Suppressor macrophage treated with lipopolysaccharide for 1 hour (primary cell): ENCODE measurements at places on chromosomes 3 and 15.
A peak's percentile ranks its signal among the peaks of the same experiment; 100 is the strongest.

- DNase-seq: peak; percentile 86
Measured at GRCh38 chr15:41894791-41895463, 1.1 kb upstream of the SPTBN5 start.

GRCh38 chr3:192911293-192911692 lies 6.4 kb downstream of the MB21D2 start:
- no peak for DNase-seq

DNA sequence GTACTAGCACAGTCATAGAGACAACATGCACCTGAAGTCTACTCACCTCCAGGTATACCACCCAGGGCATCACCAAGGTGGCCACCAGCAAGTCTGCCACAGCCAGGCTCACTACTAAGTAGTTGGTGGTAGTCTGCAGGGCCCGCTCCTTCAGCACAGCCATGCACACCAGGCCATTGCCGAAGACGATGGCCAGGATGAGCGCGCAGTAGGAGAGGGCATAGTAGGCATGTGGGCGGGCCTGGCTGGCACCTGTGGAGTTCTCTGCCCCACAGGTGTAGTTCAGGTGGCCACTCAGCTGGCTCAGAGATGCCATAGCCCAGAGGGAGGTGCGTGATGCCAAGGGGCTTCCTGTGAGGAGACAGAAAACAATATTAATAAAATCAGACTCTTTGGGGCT lies 7.2 kb downstream of the DRD3 start:
- no peak for DNase-seq

DNA sequence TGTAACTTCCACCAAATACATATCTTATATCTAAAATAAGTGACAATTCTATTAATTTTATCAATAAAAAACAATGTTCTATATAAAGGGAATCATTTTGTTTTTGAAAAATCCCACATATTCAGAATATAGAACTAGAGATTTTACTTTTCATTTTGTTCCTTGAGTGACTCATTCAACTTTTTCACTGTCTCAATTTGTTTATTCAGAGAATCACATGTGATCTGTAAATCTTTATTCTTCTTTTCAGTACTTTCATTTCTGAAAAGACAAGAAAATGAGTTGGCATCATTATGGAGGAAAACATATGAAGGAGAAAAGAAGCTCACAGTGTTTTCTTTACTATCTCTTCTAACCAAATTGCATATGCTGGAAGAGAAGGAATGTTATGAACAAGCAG lies 35.0 kb downstream of the CIP2A start:
- no peak for DNase-seq

- peak; percentile 42 for DNase-seq
Measured at GRCh38 chr3:48151058-48151806, 37.0 kb downstream of the CDC25A start.

- no peak for DNase-seq
Measured at GRCh38 chr15:96334017-96334704, 3.7 kb downstream of the NR2F2 start.

DNA sequence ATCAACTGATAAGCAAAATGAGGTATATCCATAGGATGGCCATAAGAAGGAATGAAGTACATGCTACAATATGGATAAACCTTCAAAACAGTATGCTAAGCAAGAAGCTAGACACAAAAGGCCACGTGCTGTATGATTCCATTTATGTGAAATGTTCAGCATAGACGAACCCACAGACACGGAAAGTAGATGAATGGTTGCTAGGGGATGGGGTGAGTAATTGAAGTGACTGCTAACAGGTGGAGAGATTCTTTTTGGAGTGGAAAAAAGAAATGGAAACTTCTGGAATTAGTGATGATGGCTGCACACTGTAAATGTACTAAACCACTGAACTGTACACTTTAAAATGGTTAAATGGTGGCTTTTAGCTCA lies 630 bp upstream of the EFCAB12 start:
- no peak for DNase-seq

- DNase-seq: no peak
Measured at GRCh38 chr3:31934866-31935265, 46.2 kb downstream of the OSBPL10 start.

DNA sequence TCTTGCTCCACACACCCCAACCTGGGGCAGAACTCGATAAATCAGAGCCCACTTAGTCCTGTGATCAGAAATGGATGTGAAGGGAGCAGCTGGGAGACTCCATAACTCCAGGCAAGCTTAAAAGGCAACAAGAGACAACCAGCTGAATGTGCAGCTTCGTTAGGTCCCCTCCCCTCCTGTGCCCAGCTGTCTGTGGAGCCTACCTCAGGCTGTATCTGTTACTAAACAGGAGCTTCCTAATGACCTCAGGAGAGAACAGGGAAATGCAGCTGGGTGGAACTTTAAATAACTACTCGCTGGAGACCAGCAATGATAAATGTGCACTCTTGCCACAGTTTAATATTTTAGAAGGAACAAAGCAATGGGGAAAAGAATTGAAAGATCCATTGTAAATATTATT lies 25.9 kb downstream of the SLC9A9 start:
- DNase-seq: no peak

GRCh38 chr3:1131166-1131565 lies 38.3 kb downstream of the CNTN6 start:
- no peak for DNase-seq

GRCh38 chr3:99508191-99508590 lies 130.2 kb upstream of the COL8A1 start:
- peak; percentile 89 for DNase-seq

GRCh38 chr3:166186003-166186402 lies 348.8 kb upstream of the BCHE start:
- DNase-seq: no peak

GRCh38 chr3:68878322-68878721 lies 54.0 kb downstream of the TAFA4 start:
- DNase-seq: peak; percentile 40

DNA sequence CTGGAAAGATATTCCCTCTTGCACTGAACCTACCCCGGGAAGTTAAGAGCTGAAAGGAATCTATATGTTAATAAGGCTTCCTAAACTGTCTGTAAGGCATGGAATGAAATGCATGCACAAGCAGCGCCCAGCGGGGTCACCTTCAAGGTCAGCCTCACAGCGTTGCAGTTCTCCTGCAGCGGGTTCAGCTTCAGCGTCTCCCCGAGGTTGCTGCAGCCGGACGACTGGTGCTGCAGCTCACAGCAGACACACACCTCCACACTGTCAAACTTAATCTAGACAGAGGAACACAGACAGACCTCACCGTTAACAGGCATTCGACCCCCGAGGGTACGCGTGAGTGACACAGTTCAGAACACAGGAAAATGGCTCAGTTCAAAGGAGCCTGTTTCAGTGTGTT lies 73.3 kb downstream of the NSMCE3 start:
- no peak for DNase-seq

- peak; percentile 71 for DNase-seq
Measured at GRCh38 chr15:66498501-66499386, 1.2 kb upstream of the SNAPC5 start.

DNA sequence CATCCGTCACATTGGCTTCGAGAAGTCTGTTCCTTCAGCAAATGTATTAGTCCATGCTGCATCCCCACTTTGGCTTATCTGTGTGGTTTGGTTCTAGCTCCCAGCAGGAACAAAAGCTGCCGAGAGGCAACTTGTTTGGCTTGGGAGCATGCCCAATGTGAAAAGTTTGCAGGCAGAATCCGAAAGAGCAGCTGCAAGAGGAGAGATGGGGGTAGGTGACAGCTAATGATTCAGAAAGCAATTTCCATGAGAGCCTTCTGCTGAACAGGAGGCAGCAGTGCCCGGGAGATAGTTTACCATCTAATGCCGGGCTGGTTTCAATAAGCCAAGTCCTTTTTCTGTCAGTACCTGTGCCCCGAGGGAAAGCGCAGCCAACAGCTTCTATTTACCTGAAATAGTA lies 60.2 kb downstream of the GRM7 start:
- DNase-seq: no peak

DNA sequence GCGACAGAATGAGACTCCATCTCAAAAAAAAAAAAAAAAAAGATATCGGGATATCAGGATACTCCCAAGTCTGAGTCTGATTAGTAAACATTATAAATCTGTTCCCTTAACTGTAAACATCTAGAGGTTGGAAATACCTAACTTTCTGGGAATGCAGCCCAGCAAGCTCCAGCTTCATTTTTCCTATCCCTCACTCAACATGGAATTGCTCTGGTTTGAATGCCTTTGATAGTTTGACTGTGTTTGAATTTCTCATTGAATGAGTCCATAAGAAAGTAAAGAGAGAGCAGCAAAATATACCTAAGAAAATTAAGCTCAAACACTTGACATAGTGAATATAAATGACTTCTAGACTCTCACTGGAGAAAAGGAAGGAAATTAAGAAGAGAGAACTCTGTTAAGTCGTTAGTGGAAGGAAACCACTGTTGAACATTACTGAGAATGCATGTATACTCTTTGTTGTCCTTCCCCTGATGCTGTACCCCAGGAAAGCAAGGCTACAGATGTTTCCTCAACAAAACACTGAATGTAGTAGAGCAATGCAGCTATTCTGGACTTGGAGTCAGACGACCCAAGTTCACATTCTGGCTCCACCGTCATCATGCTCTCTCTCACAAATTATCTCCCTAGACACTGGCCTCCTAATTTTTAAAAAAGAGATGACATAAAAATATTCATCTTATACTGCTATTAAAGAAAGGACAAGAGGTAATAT lies 62.4 kb downstream of the CD200 start:
- DNase-seq: no peak

GRCh38 chr15:91521996-91522395 lies 331.5 kb upstream of the SLCO3A1 start:
- no peak for DNase-seq

GRCh38 chr3:56001537-56001936 lies 466.7 kb downstream of the ERC2 start:
- no peak for DNase-seq

DNA sequence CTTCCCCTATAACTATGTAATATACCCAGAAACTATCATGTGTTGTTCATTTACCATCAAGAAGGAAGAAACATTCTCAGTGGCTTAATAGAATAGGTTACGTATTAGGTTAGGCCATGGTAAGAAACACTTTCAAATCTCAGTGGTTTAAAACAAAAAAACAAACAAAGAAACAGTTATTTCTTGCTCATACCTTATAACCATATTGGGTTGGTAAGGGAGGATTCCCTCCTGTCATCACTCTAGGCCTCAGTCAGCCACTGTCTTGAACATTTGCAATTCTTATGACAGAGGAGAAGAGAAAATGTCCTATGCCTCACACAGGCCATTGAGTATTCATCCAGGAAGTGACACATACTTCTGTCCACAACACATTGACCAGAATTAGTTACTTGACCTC lies 727.7 kb upstream of the NECTIN3 start:
- DNase-seq: no peak

- DNase-seq: no peak
Measured at GRCh38 chr3:78863306-78864203, 904.2 kb downstream of the ROBO1 start.

DNA sequence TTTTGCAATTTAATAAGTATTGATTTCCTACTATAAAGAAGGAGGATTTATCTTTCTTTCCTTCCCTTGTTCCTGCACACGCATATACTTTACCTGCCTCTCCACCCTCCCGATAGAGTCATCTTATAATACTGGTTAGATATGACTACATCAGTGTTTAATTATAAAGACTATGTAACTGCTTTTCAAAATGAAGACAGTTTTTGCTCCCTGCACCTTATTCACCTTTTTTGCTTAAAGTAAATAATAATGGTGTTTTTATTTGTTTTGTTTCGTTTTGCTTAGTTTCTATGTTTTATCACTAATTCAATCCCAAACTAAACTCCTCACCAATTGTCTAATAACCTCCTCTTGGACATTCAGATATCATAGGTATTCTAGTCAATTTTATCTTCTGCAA lies 101.9 kb upstream of the RORA start:
- DNase-seq: no peak

- DNase-seq: peak; percentile 58
Measured at GRCh38 chr15:98126326-98127085, 166.0 kb downstream of the ARRDC4 start.

DNA sequence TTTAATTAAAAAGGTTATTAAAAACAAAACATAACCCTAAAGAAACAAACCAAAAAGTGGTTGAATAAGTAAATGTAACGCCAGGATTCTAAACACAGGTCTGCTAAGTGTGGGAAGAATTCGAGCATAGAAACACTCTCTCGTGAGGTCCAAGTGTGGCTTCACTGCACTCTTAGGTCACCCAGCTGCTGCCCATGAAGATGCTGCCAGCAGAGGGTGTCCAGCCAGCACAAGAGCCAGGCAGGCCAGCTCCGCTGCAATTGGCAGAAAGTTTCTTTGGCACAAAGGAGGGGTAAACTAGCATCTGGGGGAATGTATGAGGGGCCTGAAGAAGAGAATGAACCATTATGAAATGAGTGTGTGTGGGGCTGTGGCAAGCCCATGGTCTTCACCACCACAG lies 215.7 kb upstream of the FEZF2 start:
- no peak for DNase-seq

DNA sequence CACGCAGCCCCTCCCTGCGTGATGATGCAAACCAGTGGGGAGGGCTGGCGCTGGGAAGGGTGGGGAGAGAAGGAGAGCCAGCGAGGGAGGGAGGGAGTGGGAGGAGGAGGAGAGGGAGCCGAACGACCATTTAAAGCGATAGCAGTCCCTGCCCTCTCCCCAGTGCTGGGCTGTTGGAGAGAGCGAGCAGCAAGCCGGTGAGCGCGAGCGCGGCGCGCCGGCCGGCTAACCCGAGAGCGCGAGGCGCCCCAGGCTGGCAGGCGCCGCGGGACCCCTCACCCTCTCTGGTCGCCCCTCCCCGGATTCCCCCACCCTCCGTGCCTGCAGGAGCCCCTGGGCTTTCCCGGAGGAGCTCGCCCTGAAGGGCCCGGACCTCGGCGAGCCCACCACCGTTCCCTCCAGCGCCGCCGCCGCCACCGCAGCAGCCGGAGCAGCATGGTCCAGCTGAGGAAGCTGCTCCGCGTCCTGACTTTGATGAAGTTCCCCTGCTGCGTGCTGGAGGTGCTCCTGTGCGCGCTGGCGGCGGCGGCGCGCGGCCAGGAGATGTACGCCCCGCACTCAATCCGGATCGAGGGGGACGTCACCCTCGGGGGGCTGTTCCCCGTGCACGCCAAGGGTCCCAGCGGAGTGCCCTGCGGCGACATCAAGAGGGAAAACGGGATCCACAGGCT lies at the start of gene GRM7:
GRM7 (plus strand) TSS at position 162 of the 671 bp plus-strand sequence.
- no peak for DNase-seq

GRCh38 chr15:74196175-74196574 lies 6.4 kb downstream of the STRA6 start:
- peak; percentile 82 for DNase-seq

GRCh38 chr3:129567939-129568338 lies 25.0 kb downstream of the H1-8 start:
- DNase-seq: no peak

DNA sequence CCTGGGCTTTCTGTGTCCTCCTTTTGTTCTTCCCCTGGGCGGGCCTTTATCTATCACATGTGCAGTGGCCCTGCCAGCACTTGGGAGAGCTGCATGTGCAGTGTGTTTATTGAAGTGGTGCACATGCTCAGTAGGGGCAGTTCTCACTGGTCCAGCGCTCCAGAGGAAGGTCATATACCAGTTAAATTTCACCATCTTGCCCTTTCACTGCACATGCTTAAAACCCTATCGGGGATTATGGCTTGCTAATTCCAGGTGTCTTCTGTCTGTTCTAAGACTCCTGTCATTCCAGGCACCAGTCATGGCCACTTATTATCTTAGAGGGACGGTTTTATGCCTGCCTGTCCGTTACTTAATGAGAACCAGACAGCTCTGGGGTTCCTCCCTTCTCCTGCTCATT lies 52.2 kb downstream of the ROPN1B start:
- DNase-seq: no peak

- DNase-seq: no peak
Measured at GRCh38 chr3:111947231-111947630, 31.6 kb upstream of the ABHD10 start.

GRCh38 chr15:31799715-31800321 lies 230.5 kb upstream of the CHRNA7 start:
- DNase-seq: no peak

- peak; percentile 67 for DNase-seq
Measured at GRCh38 chr3:100045696-100046095, 68.6 kb downstream of the FILIP1L start.
